Stimulated activated CD4-positive, alpha-beta T cell treated with anti-CD3 and anti-CD28 coated beads, Interleukin-1b, Interleukin-23, amount 100 ng/mL, for 1 hour (primary cell): ENCODE measurements at places on chromosomes 2 and 18.

GRCh38 chr2:12479065-12479601 lies 237.6 kb upstream of the TRIB2 start:
- no peak for DNase-seq

GRCh38 chr18:46374850-46375249 lies 270.7 kb downstream of the HAUS1 start:
- no peak for DNase-seq

GRCh38 chr2:170679607-170680079 lies 35.5 kb upstream of the SP5 start:
- DNase-seq: no peak

- no peak for DNase-seq
These were observed 143.5 kb upstream of the LMAN1 start for GRCh38 chr18:59502274-59503175.

DNA sequence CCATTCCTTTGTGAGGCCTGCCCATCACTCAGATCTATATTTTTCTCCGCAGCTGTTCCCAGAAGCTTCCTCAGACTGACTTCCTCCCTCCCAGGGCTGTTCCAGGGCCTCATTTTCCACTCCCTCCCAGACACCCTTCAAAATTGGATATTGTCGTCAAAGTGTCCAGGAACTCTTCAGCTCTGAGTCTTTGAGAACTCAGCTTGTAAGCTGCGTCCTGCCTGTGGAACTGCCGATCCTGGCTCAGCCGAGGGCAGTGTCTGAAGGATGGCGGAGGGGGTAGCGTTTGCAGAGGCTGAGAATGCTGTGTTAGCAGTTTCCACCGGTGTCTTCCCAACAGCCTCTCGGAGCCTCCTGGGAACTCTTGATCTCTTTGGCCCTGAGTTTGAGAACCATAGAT lies 27.1 kb downstream of the NCK2 start:
- no peak for DNase-seq
